ENCODE measurements at places on chromosomes 5 and 9.

DNA sequence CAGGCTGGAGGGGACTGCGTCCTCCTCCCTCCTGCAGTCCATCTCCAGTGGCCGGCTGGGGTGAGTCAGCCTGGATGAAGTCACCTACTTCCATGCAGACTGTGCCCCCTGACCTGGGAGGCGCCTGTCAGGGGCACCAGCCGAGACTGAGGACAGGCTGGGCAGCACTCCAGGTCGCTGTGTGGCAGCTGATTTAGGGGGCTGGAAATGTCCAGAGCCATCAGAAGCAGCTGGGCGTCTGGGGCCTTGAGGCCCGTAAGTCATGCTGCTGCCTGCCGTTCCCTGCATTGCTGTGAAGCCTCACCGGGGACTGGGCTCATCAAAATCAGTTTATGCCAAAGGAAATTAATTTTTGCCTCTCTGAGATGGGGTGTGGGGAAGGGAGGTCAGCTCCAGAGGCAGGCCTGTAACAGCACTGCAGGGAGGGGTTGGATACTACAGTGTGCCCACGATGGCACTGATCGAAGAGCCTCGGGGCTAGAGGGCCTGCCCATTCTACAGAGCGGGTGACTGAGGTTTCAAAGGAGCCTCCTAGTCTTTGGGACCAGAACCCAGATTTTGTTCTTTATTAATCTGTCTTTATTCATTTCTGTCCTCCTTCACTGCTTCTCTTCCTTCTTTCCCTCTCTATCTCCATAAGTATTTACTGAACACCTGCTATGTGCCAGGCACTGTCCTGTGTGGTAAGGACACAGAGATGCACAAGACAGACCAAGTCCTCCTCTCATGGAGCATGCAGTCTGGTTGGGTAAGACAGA is 70.4 kb upstream of the PSD2 start:
- no peak for DNase-seq

- DNase-seq, result no peak
Observed at GRCh38 chr9:115292584-115293279, 174.8 kb upstream of the TNC start.

DNA sequence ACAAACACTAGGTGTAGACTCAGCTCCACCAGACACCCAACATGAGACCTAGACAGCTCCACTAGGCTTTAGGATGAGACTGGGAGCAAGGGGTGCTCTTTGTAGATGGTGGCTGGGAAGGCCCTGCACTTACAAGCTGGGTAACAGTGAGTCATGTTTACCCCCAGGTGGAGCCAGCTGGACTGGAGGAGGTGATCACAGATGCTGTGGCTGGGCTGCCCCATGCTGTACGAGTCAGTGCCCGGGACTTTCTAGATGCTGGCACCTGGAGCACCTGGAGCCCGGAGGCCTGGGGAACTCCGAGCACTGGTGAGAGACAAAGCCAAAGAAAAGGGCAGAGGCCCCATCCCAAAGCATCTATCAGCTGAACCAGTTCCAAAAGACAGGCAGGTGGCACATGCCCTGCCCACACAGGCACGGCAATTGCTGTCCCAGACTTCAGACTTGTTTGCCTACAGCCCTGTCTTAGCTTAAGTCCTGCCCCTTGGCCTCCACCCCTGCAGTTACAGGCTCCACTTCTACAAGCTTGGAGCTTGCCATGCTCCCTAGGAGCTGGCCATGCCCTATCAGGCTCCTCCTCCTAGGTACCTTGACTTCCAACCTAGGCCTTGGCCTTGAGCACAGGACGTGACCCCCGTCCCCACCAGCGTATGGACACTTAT is 2.7 kb downstream of the CCL27 start:
- no peak for DNase-seq

GRCh38 chr5:36152324-36153297 is 700 bp downstream of the SKP2 start:
- DNase-seq, result peak; percentile 2

DNA sequence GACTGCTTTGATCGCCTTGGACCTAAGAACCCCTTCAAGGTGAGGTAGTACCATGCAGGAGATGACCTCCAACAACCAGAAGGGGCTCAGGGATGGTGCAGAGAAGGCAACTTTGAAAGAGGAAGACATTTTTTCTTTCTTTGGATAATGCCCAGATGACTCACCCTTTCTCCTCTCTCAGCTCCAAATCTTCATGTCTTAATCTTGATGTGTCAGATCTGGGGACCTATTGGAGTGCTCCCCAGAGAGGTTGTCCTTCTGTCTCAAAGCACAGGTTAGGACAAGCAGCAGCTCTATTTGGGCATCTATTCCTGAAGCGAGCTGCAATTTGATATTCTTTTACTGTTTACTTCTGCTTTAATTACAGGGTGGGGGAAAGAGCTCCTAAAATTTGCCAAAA is 229.9 kb upstream of the MAP3K1 start:
- DNase-seq, result no peak

GRCh38 chr9:2242831-2243330 is 227.7 kb downstream of the SMARCA2 start:
- DNase-seq, result no peak

GRCh38 chr5:149793256-149793550 is 63.1 kb downstream of the PPARGC1B start:
- DNase-seq, result no peak

GRCh38 chr5:69231851-69232250 is 2.8 kb upstream of the CDK7 start:
- no peak for DNase-seq

All from effector memory CD8-positive, alpha-beta T cell (primary cell).